ENCODE measurements at places on chromosomes 4 and X.

DNA sequence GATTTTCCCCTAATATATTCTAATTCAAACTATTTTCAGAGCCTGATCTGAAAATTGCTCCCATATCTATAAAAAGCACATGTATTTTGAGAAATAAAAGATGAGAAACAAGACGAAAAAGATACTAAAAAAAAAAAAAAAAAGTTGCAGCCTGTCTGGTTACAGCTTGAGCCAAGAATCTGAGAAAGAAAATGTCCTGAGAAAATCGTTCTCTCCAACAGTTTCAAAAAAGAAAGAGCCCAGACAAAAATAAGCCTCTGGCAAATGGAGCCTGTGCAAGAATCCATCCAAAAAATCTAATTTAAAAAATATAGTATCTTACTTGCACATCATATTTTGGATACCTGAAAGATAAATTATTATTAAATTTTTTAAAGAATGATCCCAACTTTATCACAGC, 163.0 kb upstream of the TBL1X start:
- no peak for DNase-seq

DNA sequence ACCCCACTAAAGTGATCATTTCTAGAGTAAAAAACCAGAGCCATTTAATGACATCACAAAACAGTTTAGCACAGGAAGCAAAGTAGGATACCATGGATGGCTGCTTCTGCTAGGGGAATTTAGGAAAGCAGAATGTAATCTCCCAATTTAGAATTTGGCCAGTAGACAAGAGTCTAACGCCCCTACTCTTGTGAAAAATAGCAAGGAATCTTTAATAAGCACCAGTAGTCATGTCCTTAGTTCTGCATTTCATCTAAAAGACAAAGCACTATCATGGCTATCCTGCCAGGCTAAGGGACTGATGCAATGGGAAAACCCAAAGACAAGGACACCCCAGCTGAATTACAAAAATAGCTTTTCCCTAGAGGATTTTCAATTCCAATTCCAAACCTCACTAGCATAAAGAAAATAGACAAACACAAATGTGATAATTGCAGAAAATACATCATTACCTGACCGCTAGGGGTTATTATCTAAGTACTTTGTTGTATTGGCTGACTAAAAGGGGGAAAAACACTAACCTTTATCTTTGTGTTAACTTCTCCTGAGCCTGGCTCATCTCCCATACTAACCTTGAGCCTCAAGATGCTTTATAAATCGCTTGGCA, 2.6 kb upstream of the AMMECR1 start:
- no peak for DNase-seq

GRCh38 chr4:56692576-56692975, 11.5 kb upstream of the HOPX start:
- DNase-seq: no peak

DNA sequence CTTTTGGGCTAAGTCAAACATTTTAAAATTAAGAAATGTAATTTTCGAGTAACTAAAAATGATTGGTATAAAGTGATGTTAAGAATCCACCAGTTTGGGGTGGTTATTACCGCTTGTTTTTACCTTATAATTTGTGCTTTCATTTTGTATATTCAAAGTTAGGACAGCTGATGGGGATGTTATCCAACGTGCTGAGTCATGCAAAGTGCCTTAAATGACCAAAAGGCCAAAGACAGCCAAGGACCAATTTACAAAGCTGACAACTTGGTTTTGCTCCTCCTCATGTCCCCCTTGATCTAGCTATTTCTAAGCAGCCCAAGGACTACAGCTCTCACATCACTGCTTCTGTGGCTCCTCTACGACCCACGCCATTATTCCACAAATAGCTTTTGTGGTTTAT, 181.4 kb upstream of the PCDH7 start:
- DNase-seq: no peak

All from Kasumi-1 (cell line).